Ureter (tissue), 1 donor: ENCODE measurements at places on chromosomes 1 and 21. TPM values are rescaled to one million over a fixed set of nuclear protein-coding genes. Genes with fewer than 3 reads are reported as not detected.

Gene MFSD2A
- total RNA-seq, result 28.5 TPM

DNA sequence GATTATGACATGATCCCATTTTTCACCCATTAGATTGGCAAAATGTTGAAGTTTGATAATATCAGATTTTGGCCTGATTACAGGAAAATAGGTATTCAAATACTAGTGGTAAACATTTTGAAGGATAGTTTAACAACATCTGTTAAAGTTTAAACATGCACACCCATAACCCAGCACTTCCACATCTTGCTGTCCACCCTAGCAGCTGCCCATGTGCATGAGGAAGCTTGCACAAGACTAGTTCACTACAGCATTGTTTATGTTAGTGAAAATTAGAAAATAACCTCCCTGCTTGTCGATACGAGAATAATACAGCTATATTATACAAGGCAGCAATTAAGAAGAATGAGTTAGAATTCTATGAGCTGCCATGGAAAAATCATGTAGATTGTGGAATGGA lies 127.6 kb downstream of the C1orf21 start:
- DNase-seq, result no peak

DNA sequence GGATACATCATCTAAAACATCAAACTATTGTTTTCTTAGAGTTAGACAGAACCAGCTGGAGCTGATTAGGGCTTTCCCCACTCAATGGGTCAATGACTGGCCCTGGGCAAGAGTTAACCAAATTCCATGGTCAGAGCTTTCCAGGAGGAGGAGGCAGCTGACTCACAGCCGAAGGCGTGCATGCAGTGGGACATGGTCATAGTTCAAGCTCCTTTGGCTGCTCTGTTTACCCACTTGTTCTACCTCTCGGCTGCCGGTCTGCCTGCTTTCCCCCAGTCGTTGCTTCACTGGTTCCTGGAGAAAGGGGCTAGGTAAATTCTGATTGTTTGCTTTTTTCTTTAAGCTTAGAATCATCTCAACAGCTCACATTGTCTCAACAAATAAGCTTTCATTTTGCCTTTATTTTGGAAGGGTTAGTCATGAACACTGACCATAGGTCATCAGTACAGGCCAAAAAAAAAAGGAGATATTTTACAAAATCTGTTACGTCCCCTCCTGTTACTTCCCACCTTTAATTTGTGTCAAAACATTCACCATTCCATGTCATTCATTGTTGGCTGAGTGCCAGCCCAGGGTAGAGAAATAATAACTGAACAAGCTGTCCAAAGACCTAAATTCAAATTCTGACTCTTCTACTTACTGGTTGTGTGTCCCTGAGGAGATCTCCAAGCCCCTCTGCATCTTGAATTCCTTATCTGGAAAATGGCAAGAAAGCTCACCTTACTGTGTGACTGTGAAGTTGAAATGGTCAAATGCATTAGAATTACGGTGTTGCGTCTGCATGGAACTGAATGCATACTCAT lies 12.0 kb downstream of the MAB21L3 start:
- no peak for DNase-seq

GRCh38 chr1:235646463-235646862 lies 3.1 kb downstream of the GNG4 start:
- DNase-seq, result no peak

GRCh38 chr1:208349694-208350330 lies 105.6 kb upstream of the PLXNA2 start:
- no peak for DNase-seq

DNA sequence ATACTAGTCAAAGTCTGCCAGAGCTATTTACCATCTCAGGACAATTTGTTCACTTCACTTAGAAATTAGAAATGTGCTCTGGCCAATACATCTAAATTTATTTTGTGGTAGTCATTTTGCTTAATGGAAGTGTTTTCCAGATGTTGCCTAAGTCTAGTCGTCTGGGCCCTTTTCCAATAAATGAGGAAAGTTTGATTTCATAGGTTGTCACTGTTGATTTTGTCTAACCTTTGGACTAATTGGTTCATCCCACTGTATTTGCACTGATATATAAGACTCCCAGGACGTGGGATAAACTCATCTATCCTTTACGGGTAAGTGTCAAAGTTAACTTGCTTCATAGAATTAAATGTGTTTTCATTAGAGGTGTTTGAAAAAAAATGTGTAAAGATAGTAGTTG lies 79.1 kb downstream of the TPR start:
- DNase-seq, result no peak
